ENCODE measurements at places on chromosomes 7 and 10.

GRCh38 chr10:118800920-118801319 lies 46.1 kb upstream of the CACUL1 start:
- DNase-seq = peak; percentile 78

DNA sequence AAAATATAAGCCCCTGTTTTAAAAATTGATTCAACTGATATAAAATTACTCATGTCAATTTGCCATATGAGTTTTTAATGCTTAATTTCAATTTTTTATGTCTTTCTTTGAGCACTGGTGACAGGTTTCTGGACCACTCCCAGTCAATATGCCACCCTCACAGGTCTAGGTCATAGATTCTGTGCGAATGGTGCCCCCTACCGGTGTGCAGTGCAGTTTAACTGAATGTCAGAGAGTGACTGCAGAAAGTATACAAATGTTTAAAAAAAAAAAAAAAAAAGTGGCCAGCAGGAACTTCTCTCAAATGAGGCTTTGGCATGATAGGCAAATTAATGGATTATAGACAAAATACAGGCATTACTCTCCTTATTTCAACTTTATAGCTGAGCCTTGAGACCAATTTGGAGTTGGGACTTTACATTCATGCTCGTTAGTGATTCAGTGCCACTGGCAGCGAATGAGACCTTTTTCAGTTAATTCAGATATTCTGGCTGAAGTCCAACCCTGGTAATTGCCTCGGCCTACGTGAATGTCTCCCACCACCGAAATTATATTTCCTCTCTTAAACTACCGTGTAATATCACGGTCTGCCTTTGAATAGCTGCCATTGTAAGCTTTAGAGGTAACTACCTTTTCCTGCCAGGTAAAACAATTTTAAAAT lies 427.6 kb downstream of the PHTF2 start:
- DNase-seq = peak; percentile 35

DNA sequence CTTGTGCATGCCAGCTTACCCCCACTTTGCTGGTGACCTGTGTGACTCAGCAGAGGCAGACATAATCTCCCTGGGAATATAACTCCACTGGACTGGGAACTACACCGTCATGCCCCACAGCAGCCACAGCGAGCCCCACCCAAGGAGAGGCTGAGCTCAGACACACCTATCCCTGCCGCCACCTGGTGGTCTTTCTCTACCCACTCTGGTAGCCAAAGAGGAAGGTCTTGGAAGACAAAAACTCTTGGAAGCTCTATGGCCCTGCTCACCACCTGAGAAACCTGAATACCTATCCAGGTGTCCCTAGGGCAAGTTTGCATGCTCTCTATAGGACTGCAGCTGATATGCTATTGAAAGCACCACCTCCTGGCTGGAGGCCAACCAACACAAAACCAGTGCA lies 48.1 kb downstream of the MYO3A start:
- DNase-seq = no peak

- DNase-seq = peak; percentile 64
Measured at GRCh38 chr10:88551246-88551645, 31.9 kb downstream of the RNLS start.

DNA sequence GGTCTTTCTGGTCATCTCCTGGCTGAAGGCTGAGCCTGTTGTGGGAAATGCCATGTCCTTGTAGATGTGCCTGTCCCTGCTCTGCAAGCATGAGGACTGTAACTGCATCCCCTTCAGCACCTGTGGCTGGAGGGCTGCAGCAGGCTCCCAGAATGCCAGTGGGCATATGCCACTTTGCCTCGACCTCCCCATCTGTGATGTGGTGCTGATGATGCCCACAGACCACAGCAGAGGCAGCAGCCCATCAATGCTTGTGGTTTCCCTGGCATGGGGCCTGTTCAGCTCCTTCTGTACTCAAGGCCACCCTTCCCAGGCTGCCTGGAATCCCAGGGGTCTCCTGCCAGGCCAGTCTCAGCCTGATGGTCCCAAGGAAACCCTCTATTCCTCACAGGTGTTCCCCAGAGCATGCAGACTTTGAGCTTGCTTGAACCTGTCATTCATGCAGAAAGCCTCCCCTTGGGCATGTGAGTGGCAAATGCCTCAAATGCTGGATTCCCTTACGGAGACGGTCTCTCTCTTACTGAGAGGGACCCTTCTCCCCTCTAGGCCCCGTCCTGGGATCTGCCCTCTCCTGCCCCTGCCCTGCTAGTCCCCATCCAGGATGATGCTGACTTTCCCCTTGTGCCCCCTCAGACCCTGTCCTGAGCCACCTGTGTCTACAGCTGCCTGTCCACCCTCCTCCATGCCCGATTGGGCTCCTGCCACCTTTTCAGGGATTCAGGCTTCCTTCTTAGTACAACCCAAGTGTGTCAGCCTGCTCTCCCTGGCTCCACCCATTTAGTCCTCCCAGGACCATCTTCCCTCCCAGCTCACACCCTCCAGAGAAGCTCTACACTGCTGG lies 50.9 kb upstream of the ANTXRL start:
- no peak for DNase-seq

DNA sequence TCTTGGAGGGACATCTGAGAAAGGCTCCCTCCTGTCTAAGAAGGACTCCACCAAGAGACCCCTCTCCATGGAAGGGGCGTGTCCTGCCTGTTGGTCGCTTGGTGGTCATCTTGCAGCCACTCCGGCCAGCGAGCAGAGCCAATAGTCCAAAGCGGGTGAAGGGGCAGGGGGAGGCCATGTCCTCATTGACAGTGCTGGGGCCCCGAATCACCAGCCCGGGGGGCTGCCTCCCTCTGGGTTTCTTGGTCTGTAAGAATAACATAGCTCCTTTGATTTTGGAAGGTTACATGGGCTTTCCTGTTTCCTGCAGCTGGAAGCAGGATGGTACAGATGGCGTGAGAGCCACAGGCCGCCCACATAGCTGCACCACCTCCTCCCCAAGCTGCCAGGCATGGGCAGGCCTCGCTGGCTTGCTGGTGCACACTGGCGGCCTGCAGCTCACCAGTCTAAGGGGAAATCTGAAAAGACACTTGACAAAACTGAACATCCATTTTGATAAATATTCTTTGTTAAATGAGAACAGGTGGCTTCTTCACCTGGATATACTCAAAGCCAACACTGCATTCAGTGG lies 105.8 kb downstream of the ARHGAP22 start:
- DNase-seq = no peak

DNA sequence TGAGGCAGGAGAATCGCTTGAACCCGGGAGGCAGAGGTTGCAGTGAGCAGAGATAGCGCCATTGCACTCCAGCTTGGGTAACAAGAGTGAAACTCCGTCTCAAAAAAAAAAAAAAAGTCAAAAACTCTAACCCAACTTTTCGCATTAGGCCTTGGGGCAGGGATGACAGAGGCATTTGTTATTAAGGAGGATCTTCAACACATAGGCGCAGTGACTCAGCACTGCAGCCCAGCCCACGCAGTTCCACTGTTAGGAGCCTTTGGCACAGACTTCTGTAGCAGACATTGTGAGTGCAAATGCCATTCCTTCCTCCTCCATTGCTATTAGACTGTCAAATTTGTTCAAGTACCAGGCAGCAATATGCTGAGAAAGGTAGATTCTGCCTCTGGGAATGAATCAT lies 43.1 kb upstream of the KLHL7 start:
- DNase-seq = peak; percentile 77

GRCh38 chr7:101271021-101271420 lies 26.1 kb upstream of the FIS1 start:
- peak; percentile 40 for DNase-seq

DNA sequence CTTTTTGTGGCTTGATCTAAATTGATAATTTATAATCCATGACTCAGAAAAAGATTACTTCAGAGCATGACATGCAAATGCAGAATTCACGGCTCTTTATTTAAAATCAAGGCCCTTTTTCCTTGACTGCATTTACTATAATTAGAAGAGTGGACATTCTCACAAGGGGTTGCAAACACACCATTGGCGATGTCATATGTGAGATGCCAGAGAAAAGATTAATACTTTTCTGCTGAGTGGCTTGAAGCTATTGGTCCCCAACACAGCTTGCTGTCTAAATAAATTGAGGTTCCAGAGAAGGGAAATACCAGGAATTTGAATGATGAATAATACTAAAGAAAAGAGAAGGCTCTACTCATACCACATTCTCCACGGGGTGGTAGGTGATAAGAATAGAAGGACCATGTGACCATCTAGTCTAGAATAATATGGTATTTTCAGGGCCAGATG lies 78.7 kb upstream of the ARID5B start:
- no peak for DNase-seq

- DNase-seq = peak; percentile 70
Measured at GRCh38 chr10:102642736-102643335, 1.4 kb upstream of the TRIM8 start.

DNA sequence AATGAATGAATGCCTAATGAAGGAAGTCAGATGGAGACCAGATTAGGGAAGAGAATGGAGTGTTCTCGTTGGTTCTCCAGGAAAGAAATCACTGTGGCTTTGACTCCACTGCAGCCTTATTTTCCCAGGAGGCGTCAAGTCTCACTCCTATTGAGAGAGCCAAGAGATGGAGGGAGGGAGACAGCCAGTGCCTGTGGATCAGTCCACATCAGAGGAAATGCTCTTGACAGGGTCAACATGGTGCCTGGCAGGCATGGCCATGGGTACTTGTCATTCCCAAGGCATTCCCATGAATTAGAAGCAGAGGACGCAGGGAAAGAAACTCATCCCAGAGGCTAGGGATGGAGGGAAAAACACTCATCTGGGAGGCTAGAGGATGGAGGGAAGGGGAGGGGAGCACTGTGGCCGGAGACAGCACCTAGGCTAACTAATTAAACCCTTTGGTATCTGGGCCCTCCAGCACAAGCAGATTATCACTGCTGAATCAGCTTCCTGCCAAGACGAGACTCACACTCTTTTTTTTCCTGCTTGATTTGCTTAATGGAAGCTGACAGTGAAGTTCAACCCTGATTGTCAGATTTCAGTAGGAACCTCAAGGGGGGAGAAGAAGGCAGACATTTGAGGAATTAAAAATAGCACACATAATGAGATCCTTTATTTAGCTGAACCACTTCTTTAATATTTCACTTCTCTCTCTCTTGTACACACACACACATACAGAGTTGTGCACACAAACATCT lies 1233.2 kb upstream of the AUTS2 start:
- no peak for DNase-seq

GRCh38 chr10:8044908-8045725 lies 9.4 kb upstream of the GATA3 start:
- DNase-seq = no peak

GRCh38 chr10:79299397-79300241 lies 47.6 kb upstream of the PPIF start:
- DNase-seq = peak; percentile 51

- DNase-seq = no peak
Measured at GRCh38 chr10:77511498-77512218, 126.0 kb downstream of the KCNMA1 start.

DNA sequence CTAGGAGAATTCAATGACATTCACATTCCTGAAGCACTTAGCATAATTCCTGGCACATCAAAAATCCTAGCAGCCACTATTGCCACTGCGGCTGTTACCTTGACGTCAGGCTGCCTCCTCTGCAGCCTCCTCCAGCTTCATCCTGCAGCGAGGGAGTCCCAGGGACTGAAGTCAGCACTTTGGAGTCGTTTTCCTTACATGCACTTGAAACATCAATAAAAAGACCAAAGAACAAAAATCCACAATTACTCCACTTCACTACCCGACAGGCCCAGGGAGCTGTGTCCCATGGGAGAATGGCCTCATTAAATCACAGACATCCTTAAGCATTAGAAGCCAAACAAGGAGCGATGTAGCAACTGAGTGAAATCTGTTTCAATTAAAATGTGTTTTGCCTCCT lies 48.6 kb upstream of the NANOS1 start:
- no peak for DNase-seq

GRCh38 chr7:19369182-19369581 lies 224.0 kb upstream of the FERD3L start:
- DNase-seq = no peak

- no peak for DNase-seq
Measured at GRCh38 chr7:145645135-145645515, 471.5 kb upstream of the CNTNAP2 start.

GRCh38 chr7:33854801-33855350 lies 50.5 kb upstream of the BMPER start:
- DNase-seq = peak; percentile 40

DNA sequence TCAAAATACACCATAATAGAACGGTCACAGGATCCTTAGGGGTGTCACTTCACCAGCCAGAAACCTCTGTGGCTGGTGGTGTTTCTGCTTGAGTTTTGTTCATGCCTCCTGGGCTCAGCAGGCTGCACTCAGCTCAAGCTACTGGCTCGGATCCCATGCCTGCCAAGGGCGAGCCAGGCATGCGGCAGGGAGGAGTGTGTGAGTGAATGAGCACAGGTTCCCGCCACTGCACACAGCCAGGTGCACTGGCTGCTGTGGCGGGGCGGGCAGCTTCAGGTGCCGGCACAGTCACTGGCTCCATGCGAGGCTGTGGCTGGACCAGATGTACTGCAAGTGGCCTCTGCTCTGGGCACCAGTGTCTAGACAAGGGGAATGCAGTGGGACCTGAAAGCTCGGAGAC lies 29.5 kb downstream of the CLDN12 start:
- DNase-seq = no peak

DNA sequence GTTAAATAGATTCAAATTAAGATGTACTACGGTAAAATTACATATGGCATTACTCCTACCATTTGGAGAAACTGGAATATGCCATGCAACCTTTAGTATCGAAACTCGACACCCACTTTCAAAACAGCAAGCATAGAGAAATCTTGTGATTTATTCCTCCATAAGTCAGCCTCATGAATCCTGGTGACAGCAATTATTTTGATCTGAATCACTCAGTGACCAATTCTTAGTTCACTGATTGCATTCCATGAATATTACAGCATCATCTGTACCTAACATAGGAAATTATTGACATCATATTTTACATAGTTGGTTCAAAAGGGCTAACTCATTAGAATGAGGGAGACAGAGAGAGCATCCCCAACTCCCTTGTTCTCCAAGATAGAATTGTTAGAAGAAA lies 89.6 kb downstream of the CACNB2 start:
- no peak for DNase-seq

- no peak for DNase-seq
Measured at GRCh38 chr10:51487576-51487975, 211.8 kb downstream of the CSTF2T start.

- peak; percentile 58 for DNase-seq
Measured at GRCh38 chr7:130896051-130896881, 162.3 kb upstream of the KLF14 start.

DNA sequence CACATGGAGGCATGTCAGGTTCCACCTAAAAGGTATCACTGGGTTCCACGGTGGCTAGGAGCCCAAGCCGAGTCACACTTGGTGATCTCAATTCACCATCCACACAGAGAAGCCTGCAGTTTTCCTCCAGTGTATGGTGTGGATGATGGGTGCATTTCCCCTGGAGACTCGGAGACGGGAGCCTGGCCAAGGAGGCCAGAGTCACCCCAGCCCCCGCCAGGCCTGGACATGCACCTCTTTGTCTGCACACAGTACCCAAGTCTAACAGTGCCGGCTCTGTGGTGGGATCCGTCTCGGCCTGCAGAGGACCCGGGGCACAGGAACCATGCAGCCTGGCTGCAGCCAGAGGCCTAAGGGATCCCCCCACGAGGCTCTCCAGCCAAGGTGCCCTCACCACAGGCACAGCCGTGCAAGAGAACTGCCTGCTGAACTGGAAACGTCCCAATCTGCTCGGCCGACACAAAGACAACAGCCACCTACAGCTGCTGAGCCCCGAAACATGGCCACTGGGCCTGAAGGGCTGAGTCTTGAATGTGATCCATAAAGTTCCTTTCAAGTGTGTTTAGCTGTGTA lies 75.2 kb downstream of the DIP2C start:
- DNase-seq = no peak

- no peak for DNase-seq
Measured at GRCh38 chr7:157016352-157017041, 6.0 kb upstream of the MNX1 start.
